ENCODE measurements at places on chromosomes 16 and 17.

- DNase-seq, result no peak
Measured at GRCh38 chr17:55405600-55405999, 16.0 kb downstream of the MMD start.

GRCh38 chr17:58337210-58337599 lies 8.6 kb upstream of the TSPOAP1 start:
- DNase-seq, result peak; percentile 53

DNA sequence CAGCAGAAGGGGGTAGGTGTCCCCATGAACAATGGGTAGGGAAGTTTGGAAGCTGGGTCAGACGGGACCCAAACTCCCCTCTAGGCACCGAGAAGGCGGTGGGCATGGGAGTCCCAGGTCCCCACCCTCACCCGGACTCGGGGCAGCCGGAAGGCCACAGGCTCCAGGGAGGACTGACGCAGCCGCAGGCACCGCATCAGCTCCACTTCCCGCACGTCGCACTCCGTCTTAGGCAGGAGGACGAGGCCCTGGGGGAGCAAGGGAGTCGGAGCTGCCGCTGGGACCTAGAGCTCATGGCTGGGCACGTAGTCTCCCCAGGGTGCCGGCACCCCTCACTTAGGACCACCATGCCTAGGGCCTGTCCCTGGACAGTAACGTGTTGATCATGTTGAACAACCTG lies 7.1 kb upstream of the PAM16 start:
- no peak for DNase-seq

DNA sequence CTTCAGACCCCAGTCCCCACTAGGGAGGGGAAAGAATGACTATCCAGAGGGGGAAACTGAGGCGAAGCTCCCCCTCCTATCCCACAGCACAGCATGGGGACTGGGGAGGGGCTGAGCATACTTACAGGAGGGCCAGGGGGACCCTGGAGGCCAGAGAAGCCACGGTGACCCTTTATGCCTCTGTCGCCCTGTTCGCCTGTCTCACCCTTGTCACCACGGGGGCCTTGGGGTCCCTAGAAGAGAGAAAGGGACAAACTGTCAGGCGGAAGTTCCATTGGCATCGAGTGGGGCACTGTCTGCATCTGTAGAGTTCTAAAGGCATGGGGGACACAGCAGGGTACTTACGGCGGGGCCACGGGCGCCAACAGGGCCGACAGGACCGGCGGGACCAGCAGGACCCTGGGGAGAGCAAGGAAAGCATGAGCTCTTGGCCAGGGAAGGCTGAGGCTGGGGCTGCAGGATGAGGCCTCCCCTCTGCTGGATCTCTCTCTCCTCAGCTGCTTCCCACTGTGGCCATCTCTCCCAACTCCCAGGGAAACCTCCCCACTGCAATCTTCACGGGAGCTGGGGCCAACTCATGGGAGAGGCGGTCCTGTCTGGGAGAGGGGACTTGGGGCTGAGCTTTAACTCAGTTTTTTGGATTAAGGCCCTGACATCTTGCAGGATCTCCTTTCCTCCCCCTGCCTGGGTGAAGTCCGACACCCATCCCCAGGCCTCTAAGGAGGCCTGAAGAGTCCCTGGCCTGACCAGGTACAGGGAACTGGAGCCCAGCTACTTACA lies 13.5 kb downstream of the COL1A1 start:
- no peak for DNase-seq

DNA sequence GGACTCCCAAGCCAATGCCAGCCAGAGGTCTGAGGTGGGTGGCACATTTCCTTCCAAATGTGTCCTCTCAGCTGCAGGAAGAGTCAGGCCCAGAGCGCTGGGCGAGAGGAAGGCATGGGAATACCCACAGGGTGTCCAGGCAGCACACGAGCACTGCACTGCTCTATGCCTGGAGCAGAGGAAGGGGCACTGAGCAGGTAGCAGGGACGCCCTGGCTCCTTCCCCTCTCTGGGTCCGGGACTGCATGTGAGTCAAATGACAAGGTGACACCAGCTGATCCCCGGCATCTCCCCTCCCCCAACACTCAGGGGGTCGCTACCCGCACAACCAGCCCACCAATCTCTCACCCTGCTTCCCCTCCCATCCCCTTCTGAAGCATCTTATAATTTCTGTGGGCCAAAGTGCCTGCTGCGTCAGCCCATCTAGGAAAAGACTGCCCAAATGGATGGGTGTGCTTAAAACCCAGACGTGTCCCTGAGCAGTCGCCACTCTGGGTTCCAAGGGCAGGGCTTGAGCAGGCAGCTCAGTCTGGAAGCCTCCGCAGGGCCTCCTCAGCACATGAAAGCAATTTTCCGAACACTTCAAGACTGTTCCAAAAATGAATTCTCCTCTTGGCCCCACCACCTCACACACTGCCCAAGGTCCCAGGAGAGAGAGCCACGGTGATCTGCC lies 12.0 kb upstream of the BCAR1 start:
- no peak for DNase-seq

DNA sequence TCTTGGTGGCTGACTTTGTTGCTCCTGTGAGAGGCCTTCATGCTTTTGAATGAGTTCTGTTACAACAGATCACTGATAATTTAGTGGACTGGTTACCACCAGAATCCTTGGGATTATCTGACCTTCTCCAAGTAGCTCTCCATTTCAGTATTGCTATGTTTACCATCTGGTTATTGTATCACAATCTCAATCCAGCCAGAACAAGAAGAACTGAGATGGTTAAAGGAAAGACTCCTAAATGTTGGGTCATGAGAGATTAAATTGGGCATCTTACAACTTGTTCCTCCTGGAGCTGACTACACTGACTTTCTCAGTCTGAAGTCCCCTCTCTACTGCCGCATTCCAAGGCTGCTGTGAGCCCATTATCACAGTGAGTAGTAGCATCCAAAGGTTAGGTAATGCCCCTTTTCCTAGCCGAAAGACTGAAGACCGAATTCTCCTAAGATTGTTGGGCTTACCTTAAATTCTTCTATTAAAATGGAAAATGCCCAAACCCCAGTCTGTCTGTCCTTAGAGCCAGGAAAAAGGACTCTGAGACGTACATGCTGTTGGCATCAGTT lies 181.7 kb upstream of the TBX2 start:
- no peak for DNase-seq

- no peak for DNase-seq
Measured at GRCh38 chr17:67194134-67194533, 50.9 kb downstream of the HELZ start.

GRCh38 chr17:16425698-16426659 lies 10.6 kb downstream of the TRPV2 start:
- DNase-seq, result no peak

- no peak for DNase-seq
Measured at GRCh38 chr17:73972901-73973300, 230.6 kb upstream of the RPL38 start.

- DNase-seq, result no peak
Measured at GRCh38 chr16:1145383-1146100, 7.4 kb upstream of the CACNA1H start.

- DNase-seq, result no peak
Measured at GRCh38 chr17:8091033-8091687, 3.6 kb upstream of the ALOX12B start.

GRCh38 chr17:12637745-12638651 lies 27.7 kb upstream of the MYOCD start:
- DNase-seq, result no peak

- no peak for DNase-seq
Measured at GRCh38 chr17:37614391-37614790, 5.2 kb upstream of the SYNRG start.

GRCh38 chr17:80219013-80219762 lies 945 bp downstream of the SGSH start:
- DNase-seq, result peak; percentile 90

GRCh38 chr17:4035081-4035680 lies 70.9 kb upstream of the ATP2A3 start:
- DNase-seq, result no peak

DNA sequence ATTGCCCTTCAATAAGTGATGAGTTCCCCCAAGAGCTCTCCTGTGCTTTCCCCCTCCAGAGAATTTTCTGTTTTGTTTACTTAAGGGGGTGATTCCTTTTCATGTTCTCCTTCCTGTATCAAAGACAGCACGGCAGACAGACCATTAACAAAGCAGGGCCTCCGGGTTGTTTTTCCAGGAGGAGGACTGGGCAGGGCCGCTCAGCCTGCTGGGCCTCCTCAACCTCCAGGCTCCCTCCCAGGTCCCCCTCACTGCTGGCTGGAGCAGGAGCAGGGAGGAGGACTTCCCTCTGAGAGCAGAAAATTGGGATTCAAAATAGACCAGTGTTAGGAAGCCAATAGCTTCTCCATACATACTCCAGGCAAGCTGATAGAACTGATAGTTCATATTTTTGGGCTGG lies 20.4 kb downstream of the SDK2 start:
- DNase-seq, result no peak

DNA sequence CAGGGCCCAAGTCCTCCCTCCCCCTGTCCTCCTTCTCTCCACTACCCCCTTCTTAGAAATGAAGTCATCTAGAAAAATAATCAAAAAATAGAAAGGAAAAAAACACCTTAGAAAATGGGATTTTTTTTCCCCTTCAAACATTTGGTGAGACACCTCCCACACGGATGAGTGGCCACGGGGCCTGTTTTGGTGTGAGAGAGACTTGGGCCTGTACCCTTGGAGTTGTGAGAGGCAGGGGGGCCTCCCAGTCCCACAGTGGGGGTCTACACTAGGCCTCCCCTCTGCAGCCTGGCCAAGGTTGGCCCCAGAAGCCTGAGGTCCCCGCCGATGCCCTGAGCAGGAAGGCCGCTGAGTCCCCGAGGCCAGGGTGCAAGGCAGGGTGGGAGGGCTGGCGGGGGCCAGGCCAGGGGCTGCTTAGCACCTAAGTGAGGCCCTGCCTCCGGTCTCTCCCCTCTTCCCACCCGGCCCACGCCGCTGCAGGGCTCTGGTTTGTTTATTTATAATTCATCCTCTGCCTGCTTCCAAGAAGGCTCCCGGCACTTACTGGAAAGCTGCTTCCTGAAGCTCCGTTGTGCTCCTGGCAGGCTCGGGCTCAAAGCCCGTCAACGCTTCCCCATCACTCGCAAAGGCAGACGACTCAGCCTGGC lies 26.4 kb downstream of the NPTX1 start:
- DNase-seq, result no peak

DNA sequence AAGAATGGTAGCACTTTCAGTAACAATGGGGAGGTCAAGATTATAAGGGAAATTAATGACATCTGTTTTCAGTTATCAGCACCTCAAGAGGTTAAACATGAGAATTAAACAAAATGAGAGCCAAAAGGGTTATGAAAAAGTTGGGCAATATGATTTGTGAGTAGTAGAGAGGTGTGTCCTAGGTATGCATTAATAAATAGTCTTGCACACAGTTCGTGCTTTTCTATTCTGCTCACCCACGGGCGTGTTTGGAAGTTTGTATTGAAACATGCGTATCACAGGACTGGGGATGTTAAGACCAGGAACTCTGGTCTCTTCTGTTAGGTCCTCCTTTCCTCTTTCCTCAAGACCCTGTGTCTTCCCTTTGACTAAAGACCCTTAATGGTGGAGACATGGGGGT lies 6.0 kb downstream of the BPTF start:
- no peak for DNase-seq

DNA sequence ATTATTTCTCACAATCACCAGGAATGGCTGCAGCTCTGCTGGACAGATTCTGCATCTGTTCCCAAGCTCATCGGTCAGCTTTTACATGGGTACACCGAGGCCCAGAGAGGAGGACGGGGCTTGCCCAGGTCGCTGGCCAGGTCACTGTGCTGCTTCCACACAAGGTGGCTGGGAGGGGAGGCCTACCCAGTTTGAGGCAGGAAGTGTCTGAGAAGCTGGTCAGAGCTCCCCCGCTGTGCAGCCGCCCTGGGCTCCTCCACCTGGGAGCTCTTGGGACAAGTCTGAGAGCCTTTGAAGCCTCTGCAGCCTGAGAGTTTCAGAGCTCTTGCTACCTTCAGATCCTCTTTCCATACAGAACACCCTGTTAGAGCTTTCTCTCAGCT lies 143.3 kb downstream of the CLEC16A start:
- DNase-seq, result no peak

DNA sequence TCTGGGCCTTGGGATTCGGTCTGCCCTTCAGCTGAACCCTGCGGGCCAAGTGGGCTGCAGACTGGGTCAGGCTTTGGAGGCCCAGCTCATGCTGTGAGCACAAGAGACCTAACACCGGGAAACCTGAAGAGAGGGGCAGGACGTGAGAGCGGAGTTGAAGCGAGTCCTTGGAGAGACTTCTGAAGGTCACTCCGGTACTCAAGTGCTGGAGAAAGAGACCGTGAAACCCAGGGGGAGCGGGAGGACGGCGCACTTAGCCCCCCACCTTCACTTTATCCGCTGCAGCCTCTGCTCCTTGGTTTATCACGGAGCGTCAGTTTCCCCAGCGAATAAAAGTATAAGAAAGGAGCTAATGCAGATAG lies 361 bp downstream of the UQCRC2 start:
- no peak for DNase-seq

DNA sequence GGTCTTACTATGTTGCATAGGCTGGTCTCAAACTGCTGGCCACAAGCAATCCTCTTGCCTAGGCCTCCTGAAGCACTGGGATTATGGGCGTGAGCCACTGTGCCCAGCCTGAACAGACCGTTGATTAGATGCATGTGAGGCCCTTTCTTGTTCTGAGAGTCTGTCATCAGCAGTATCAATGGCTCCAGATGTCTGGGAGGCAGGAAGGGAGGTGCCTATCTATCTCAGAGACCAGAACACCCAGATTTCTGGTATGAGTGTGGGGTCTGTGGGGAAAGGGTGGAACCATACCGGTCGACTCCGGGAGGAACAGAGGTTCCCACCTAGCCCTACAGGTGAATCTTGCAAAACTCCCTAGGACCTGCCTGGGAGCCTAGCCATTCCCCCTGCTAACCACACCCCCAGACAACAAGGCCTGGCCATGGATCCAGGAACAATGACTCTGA lies 71.7 kb downstream of the PRKCB start:
- DNase-seq, result no peak
